Inflammatory macrophage treated with lipopolysaccharide for 1 hour (primary cell): ENCODE measurements at places on chromosomes 2 and 18.

DNA sequence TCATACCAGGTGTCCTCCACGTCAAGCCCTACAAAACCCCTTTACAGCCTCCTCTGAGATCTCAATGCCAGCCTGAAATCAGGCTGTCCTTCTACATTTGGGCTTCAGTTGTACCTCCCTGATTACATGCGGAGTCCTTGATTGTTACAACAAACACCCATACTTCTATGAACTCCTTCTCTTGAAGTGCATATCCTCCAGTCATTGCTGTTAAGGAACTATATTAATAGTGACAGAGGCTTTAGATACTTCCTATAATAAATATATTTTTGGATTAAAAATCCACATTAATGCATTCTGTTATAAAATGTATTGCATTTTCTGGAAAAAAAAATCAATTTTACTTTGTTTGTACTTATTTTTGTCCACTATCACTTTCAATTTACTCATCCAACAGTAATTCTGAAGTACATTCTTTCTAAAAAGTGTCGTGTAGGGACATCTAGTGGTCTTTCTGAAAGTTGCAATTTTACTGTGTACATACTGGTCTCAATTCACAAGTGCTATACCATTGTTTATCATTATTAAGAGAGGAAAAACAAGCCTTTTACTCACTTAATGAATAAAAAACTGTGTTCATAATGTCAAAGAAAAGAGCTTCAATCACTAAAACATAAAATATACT, 316.4 kb downstream of the DSEL start:
- DNase-seq, result peak; percentile 66

DNA sequence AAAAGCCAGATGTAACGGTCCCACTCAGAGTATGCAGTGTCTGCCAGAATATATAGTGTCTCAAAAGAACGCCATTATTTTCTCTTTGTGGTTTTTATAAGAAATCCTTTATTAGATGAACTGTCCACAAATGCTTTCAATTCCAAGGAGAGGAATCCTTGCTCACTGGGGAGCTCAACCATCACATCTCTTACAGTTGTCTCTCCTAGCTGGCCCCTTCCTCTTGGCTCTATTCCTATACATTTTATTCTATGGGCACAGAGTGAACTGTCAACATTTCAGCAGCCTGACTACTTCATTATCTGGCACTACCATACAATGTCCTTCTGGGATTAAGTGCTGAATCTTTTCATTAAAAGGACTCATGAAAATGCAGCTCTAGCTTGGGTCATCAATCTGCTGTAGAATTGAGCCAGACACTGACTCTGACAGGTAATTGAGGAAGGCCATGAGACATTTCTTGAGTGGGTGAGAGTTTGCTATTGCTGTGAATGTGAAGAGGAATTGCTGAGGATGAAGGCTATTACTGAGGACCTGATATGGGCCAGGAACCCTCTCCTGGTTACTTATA, 96.5 kb upstream of the THOC1 start:
- no peak for DNase-seq

DNA sequence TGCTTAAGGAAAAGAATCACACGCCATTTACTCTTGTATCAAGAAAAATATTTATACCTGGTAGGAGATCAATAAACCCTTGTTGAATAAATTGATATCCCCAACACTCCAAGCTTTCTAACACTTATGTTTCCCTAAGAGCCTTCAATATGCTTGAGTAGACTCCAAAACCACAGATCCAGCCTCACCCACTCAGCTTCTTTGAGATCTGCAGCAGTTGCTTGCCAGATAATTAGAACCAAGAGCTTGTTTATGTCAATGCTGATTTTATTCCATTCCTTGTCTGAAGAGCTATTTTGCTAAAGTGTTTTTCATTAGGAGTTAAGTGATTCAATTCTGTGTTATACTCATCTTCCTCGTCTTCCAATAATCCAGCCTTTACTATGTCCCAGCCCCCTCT, 26.3 kb upstream of the CRIM1 start:
- DNase-seq, result no peak

GRCh38 chr2:232291343-232291742, 87.2 kb upstream of the ALPP start:
- no peak for DNase-seq

DNA sequence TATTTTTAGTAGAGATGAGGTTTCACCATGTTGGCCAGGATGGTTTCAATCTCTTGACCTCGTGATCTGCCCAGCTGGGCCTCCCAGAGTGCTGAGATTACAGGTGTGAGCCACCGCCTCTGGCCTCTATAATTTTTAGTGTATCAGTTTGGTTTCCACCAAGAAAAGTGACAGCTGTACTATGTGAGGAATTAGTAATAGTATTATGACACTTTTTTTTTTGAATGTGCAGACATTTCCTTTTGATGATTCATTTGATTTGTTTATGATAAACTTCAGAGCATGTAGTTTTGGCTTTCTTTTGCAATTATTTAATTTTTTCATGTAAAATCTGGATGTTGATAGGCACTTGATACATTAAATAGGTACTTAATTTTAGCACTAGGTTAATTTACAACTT, 61.5 kb downstream of the PTPN4 start:
- DNase-seq, result no peak

GRCh38 chr2:3487432-3487831, 31.9 kb downstream of the ADI1 start:
- no peak for DNase-seq

GRCh38 chr2:63818271-63818670, 23.4 kb upstream of the UGP2 start:
- no peak for DNase-seq

DNA sequence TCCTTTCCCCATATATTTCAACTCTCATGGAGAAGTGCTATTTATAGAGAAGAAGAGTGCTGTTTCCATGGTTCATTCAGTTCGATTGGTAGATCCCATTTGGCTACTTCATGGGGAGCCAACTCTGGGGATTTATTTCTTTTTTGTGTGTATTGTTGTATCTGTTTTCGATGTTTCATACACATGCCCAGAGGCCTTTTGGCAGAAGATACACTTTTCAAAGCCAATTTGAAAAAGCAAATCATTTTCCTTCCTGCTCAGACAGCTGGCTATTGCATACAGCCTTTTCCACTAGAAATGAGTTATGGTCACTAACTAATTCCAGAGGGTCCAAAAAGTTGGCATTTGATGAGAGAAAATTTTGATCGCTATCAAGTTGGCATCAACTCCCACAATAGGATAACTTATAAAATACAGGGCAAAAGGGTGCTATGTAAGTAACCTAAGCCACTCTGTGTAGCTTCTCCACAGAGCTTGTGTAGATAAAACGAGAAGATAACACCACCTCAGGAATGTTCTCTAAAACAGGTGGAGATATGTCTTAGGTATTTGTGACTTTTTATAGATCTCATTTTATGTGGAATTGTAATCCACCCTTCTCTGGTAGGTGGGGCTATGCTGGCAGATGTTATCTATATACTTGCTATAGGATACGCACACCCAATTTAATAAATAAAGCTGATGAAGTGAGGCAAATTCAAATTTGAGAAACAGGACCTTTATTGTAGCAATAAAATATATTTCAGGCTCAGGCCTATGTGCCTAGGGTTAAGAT, 798.5 kb downstream of the SATB2 start:
- DNase-seq, result no peak

DNA sequence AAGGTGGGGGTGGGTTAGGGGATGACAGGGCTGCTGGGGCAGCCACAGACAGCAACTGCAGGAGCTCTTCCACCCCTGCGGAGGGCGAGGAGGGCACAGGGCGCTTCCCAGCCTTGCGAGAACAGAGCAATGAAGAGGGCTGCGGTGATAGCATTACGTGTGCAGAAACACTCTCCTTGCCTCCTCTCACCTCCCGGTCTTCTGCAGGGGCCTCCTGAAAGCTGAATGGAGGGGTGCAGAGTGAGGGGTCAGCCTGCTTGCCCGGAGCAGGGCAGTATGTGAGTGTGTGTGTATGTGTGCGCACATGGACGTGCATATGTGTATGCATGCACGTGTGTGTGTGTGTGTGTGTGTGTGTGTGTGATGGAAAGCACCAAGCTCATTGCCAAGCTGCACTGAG, 29.5 kb upstream of the IL1R2 start:
- no peak for DNase-seq

- no peak for DNase-seq
These were observed 6.6 kb downstream of the ARHGAP25 start for GRCh38 chr2:68741238-68741637.

DNA sequence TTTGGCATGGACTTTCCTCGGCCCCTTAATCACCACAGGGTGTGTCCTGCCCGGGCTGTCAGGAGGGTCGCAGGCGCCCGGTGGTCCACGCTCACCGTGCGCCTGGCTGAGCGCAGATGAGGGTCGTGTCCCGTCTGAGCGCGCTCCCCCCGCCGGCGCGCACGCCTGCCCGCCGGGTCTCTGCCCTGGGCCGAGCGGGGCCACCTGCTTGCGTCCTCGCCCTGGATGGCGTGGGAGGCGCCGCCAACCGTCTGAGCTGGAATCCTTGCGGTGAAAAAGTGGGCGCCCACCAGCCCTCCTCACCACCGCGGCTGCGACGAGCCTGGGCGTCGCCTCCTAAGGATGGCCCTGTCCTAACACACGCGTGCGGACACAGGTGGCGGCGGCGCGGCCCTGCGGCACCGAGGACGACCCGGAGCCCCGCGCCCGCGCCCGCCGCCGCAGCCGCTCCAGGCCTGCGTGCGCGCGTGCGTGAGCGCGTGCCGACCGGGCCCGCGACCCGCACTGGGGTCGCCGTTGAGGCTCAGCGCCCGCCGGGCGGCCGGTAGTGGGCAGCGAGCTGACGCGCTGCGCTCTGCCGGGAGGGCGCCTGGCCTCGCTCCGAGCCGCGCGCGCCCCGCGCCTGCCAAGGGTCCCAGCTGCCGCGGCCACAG, 126.6 kb downstream of the ARHGEF4 start:
- DNase-seq, result no peak

DNA sequence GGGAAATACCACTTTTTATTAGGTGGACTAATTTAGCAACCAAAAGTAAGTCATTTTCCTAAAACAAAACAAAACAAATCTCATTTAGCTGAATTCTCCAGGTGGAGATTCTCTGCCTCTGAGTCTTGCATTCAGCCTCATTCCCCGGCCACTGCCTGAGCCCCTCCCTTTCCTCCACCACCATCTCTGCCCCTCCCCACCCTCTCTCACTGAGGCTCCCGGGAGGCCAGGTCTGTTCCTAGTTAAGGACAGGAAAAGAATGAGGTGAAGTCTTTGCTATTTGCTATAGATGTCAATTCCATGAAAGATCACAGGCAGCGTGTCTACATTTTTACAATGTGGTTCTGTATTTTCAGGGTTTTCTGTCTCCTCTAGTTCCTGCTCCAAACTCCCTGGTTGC, 83.0 kb upstream of the SOX11 start:
- DNase-seq, result no peak

DNA sequence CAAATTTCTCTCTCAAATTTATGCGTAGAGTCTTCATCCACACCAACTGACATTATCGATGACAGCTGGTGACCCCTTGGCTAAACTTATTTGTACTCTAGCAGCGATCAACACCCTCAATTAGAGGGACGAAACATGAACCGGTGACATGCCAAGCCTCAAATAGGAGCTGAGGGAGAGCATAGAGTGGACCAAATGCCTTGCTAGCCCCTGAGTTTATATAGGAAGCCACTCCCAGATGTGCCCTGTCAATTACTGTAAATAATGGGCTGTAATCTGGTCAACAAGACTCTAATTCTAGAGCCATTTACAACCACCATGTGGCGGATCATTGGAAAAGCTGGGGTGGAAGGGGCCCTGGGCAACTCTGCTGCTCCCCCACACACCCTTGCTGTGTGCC, 47.6 kb upstream of the FHL2 start:
- no peak for DNase-seq

- DNase-seq, result no peak
These were observed 131.5 kb downstream of the RAD51AP2 start for GRCh38 chr2:17386771-17387170.

- DNase-seq, result no peak
These were observed 20.6 kb downstream of the EIF4E2 start for GRCh38 chr2:232571026-232571474.

DNA sequence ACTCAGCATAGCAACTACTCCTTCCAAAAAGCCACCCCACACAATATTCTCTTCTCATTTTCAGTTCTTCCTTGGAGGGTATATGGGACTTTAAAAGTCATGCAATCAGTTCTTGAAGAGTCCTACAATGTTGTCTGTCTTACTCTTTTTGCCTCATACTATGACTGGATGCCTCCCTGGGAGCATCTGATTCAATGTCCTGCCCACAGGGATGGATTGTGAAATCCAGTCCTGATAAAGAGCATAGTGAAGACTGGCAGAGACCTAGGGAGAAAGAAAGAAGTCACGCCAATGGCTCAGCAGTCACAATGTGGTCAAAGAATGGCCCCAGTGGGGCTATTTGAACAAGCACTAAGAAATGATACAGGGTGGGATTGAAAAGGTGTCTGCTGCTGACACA, 155.1 kb upstream of the SERPINE2 start:
- DNase-seq, result no peak

- DNase-seq, result no peak
These were observed 9.7 kb upstream of the OTOS start for GRCh38 chr2:240149943-240150784.
